BJ (cell line): ENCODE measurements at places on chromosomes 3 and 15.

DNA sequence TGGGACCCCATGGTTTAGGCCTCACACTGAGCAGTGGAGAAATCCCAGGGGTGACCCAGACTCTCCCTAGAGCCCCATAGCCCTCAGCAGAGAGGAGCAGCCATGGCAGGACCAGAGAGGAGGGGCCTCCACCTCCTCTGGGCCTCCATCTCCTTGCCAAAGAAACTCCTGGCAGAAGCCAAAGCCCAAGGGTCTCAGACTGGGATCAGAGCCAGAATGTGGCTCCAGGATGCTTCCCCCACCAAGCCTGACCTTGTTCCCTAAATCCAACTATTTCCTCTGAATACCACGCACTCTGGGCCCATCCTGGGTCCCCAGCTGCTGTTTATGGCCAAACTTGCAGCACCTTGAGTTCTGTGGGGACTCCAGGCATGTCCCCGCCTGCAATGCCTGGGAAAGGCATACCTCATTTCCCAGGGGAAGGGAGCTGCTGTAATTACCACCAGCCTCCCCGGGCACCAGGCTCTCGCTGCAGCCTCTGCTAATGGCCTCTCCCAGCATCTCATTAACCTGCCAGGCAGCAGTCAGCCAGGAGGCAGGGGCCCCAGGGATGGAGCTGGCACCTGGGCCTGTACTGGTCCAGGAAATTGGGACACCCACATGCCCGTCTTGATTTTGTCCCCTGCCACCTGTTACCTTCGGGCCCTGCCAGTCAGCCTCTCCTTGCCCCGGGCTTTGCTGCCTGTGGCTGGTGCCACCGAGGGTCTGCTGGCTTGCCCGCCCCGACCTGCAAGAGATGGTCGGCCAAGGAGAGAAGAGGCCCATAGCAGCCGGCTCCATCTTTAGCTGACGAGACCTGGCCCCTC lies 4.6 kb downstream of the CCDC9B start:
- no peak for DNase-seq

- no peak for DNase-seq
These were observed 289.4 kb downstream of the LSAMP start for GRCh38 chr3:116155841-116156240.

GRCh38 chr3:133230195-133230594 lies 169.7 kb upstream of the BFSP2 start:
- DNase-seq: no peak

- no peak for DNase-seq
These were observed 274.6 kb upstream of the ROPN1 start for GRCh38 chr3:124266487-124266886.

DNA sequence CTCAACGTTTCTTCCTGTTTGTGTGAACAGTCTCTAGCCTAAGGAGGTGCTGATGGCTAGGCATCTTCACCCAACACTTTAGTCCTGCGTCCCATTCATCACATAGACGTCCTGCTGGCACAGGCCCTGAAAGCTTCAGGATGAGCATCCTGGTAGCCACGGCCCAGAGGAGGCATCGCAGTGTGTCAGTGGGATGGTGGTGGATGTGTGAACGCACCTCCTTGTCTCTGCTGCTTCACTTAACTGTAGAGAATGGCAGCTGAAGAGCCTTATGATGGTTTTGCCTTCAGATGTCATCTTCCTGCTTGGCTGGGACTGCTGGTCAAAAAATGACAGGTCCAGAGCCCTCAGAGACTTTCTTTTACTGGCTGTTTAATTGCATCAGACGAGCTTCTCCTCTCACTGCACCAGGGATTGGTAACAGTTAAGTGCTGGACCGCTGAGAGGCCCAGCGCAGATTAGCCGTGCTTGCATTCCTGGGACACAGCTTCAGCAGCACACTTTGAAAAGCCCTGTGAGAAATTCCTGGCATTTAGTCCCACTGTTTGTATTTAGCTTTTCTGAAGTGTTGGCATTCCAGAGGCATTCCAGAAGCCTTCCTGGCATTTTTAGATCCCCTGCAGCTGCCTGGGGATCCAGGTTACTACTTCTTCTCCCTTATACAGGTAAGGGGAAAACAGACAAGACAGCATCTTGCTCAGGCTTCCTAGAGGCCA lies 132.4 kb upstream of the PLXNA1 start:
- DNase-seq: peak; percentile 25

GRCh38 chr3:193641440-193641775 lies 48.4 kb downstream of the OPA1 start:
- no peak for DNase-seq

GRCh38 chr3:100221159-100221558 lies 39.6 kb upstream of the TBC1D23 start:
- no peak for DNase-seq

GRCh38 chr3:143847787-143848631 lies at the start of gene SLC9A9:
Gene SLC9A9, minus strand, starts transcription at chr3:143848468. Its CDS starts 146 bp downstream, at chr3:143848322.
- peak; percentile 51 for DNase-seq

- DNase-seq: no peak
These were observed 653.6 kb downstream of the NLGN1 start for GRCh38 chr3:174051191-174051590.

GRCh38 chr15:53260647-53261046 lies 470.5 kb upstream of the ONECUT1 start:
- DNase-seq: no peak

DNA sequence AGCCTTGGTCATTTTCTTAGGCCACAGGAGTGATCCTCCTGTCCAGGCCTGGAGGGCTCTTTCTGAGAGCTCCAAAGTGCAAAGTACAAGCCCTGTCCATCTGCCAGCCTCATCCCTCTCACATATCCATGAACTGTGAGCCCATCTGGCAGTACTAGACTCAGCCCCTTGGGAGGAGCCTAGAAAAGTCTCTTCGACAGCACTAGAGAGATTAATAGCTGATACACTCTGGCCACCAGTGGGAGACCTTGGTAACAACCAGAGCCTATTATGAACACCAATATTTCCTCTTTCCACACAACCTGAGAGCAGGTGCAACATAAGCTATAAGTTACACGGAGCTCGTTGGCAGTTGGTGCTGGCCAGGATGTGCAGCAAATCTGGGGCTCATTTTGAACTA lies 59.5 kb upstream of the DCLK3 start:
- no peak for DNase-seq

DNA sequence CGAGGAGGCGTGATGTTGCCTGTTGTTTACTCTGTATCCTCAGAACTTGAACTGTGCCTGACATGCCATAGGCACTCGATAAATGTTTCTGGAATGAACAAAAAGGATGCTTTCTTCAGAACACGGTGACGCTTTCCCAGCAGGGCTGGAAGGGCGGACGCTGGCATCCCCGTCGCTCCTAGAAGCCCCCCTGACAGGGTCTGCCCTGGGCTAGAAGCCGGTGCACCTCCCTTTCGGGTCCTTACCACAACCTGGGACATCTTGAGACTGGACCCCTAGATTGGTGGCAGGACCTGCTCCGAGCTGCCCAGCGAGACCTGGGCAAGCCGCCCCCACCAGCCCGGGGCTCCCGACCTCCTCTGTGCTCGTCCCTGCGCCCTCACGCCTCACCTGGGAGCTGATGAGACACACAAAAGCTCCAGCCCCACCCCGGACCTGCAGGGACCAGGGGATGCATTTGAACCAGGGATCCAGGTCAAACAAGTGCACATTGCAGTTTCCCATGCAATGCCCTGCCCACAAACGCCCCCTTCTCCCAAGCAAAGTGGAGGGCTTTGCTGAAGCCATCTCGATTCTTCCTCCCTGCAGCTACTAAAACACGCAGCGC lies 131.2 kb upstream of the MEF2A start:
- no peak for DNase-seq

- DNase-seq: no peak
These were observed 22.8 kb downstream of the GAP43 start for GRCh38 chr3:115646027-115646690.

- DNase-seq: no peak
These were observed 116.8 kb downstream of the TPRG1 start for GRCh38 chr3:189288348-189289235.

GRCh38 chr15:26070095-26070532 lies 207.0 kb upstream of the ATP10A start:
- DNase-seq: no peak

GRCh38 chr3:33799202-33799551 lies 747 bp downstream of the PDCD6IP start:
- DNase-seq: no peak

DNA sequence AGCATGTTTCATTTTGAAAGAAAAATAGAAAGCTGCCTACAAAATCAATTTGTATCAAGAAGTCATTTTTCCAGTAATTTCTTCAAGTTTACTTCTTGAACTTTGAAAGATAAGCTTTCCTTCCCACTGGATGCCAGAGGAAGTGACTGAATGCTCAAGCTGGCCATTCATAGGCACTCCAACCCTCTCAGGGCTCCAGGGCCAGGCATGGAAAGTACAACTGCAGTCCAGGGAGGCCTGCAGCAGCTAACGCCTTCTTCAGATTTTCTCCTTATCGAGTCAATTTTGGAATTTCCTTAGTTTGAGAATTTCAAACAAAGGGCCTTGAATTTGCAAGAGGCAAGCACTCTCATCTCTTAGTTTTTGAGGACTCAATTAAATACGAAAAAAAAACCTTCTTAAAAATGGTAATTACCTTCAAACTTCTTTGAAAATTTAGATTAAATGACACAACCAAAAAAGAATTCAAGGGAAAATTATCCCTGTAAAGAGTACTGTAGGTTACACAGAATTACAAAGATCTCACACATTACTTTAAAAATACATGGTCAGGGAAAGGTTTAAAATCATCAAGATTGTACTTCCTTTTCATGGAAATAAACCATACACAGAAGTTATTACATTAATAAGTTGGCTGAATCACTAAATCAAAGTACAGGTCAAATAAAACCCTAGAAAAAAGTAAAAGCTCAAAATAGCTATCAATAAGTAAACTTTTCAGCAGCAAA lies 2.5 kb downstream of the UBP1 start:
- no peak for DNase-seq

GRCh38 chr3:156390846-156391245 lies 164.1 kb downstream of the SSR3 start:
- DNase-seq: no peak

DNA sequence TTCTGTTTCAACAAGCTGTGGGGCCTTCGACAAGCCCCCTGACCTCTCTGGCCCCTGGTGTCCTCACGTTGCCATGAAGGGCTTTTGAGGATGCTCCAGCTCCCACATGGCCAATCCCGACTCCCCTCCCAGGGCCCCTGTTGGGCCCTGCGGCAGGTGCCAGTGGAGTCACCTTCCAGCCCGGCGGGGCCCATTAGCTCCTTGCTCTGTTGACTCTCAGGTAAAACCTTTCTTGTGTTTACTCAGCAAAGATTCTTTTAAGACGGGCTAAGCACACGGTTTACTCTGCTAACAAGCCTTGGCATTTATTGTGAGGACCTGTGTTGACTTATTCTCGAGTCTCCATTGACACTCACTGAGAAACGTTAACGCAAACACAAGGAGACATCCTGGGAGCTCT lies 15.0 kb downstream of the RPLP1 start:
- DNase-seq: no peak
